ENCODE measurements at places on chromosomes 13 and 19.

- DNase-seq, result no peak
Measured at GRCh38 chr13:67095621-67096020, 134.5 kb downstream of the PCDH9 start.

GRCh38 chr19:34265221-34265650 lies 10.9 kb downstream of the GARRE1 start:
- DNase-seq, result no peak

- DNase-seq, result no peak
Measured at GRCh38 chr13:21012841-21013681, 48.3 kb downstream of the LATS2 start.

DNA sequence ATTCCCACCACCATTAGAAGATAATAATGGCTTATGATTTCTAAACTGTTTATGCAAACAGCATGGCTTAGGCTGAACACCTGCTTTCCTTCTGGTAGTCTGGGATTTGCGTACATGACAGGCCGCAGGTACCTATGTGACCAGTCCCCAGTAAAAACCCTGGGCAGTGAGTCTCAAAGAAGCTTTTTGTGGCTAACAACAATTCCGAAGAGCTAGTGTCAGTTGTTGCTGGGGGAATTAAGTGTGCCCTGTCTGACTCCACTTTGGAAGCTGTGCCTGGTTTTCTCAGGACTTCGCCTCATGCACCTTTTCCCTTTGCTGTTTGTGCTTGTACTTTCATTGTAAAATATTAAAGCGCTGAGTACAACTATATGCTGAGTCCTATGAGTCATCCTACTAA lies 250.2 kb upstream of the MIR17HG start:
- no peak for DNase-seq

GRCh38 chr19:41646589-41647204 lies 19.8 kb upstream of the CEACAM4 start:
- no peak for DNase-seq
